ENCODE measurements at places on chromosomes 4 and X. TPM values are rescaled to one million over a fixed set of nuclear protein-coding genes. Genes with fewer than 3 reads are reported as not detected.

DNA sequence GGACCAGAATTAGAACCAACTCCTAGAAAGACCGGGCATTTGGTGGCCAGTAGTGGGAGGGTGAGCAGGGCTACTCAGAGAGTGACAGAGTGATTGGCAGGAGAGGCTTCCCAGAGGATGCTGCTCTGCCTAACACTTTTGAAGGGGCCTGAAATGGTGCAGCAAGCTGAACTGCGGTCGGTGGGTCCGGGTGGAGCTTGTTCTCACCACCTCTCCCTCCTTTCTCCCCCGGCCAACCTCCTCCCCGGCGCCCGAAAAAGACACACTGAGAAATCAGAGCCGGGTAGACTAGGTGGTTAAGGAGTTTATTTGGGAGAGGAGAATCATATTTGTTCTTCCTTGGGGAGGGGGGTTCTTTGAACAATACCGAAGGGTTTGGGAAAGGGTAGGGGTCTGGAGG is 1.4 kb upstream of the PRICKLE3 start:
- no peak for DNase-seq

GRCh38 chr4:155828628-155829027 is 37.4 kb downstream of the ASIC5 start:
- no peak for DNase-seq

DNA sequence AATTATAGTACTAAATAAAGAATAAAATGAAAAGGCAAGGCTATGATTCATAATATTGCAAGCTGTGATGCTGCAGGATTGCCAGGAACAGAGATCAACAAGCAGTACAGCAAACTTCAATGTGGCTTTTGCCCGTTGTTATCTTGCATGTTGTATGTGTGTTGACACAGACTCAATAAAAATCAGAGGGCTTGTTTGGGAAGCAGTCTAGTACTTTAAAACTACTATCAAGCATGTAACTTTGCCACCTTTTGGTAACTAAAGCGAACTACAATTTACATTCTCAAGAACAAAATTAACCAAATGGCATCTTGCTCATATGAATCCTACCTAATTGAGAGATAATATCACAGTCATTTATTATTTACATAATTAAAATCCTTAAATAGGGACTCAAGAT is 79.8 kb upstream of the GPM6A start:
- DNase-seq, result no peak

- DNase-seq, result no peak
These were observed 15.1 kb upstream of the CEP135 start for GRCh38 chr4:55933611-55934010.

CNKSR2 gene
- polyA plus RNA-seq, result 1.2 TPM

ATP2B3 gene
- polyA plus RNA-seq, result 0.27 TPM

SPANXB1 gene
- not detected for polyA plus RNA-seq

BEX5 gene
- 9.2 TPM for polyA plus RNA-seq
